AML-193 (cell line): ENCODE measurements at places on chromosomes 6 and 20.

GRCh38 chr6:124054034-124054433 is 250.4 kb downstream of the NKAIN2 start:
- no peak for DNase-seq

DNA sequence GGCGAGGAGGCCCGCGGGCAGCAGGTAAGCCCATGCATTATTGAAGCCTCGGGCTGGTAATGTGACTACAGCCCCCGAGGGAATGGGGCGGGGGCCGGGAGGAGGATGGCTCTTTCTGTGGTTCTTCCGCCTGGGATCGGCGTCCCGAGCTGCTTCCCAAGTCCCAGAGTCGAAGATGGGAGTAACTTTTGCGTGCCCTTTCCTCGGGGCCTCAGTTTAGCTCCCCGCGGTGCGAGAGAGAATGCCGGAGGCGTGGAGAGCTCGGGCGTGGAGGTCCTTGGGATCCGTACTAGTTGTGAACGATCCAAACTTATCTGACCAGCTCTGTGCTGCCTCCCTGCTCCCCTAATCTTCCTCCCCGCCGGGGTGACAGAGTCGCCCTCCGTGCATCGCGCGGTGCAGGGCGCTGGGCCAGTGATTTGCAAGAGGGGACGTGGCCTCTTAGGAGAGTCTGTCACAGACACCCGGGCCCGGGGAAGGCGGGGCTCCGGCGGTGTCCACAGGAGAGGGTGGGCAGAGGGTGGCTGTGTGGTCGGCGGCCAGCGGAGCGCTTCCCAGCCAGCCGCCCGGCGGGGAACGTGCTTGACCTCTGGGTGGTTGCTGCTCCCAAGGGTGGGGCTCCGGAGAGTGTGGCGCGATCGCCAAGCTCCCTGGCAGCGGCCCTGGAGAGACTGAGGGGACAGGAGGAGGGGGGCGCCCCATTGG is 815 bp downstream of the UTRN start:
- DNase-seq: peak; percentile 58

DNA sequence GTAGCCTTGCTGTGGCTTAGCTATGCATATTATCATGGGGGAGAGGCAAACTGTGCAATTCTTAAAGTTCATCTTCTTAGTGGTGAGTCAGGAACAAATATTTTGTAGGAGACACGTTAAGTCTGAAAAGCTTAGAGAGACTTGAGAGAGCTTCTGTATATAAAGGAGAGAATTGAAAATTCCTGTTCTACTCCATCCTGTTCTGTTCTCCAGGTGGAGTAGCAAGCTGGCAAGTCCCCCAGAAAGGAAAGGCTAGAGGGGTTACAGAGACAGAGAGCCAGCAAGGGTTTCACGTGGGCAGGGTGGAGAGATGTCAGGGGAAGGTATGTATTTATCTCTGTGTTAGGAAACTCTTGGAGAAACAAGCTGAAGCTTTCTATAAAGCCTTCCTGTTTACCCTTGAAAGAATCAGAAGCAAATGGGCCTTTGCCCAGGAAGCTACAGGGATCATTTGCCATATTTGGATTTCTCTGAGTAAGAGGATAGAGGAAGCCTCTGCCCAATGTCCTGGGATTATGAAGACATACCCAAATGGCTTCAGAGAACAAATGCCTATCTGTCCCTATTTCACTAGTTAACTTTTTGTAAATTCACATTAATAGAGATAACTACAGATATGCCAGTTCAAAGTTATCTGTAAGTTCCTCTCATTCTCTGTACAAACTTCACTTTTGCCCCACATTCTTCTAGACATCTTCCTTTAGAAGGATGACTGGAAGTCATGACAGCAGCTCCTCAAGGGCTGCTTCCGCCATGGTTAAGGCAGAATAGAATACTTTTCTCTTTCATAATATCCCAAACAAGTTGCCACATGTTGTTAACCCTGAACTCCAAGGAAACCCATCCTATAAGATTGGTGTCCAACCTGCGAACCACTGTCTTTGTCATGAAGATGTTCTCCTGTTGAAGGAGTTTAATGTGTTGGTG is 126.7 kb upstream of the NEDD9 start:
- no peak for DNase-seq

- no peak for DNase-seq
Observed at GRCh38 chr6:127918506-127919427, 17.9 kb upstream of the THEMIS start.

DNA sequence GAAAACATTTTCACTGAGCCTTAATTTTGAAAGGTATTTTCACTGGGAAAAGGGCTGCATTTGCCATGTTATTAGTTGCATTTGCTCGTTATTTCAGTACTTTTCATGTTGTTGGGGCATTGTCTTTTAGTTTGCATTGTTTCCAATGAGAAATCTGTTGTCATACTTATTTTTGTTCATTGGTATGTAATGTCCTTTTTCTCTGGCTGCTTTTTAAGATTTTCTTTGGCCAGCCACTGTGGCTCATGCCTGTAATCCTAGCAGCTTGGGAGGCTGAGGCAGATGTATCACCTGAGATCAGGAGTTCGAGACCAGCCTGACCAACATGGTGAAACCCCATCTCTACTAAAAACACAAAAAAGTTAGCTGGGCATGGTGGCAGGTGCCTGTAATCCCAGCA is 379.9 kb downstream of the SAMD5 start:
- DNase-seq: no peak

GRCh38 chr6:137452333-137452894 is 41.8 kb downstream of the OLIG3 start:
- no peak for DNase-seq

DNA sequence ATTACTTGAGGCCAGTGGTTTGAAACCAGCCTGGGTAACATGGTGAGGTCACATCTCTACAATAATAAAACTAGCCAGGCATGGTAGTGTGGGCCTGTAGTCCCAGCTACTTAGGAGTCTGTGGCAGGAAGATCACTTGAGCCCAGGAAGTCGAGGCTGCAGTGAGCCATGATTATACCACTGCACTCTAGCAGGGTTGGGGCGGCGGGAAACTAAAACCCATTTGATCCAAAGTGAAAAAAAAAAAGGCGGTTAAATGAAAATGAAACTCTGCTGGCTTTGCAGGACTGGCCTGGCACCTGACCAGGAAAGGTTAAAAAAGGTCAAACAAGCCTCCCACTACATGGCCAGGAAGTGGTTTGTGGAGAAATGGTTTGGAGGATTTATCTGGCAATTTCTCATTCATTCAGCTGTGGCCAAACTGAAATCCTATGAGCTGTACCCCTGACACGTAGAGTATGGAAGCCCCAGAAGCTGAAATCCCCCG is 36.6 kb downstream of the MTRES1 start:
- peak; percentile 84 for DNase-seq

DNA sequence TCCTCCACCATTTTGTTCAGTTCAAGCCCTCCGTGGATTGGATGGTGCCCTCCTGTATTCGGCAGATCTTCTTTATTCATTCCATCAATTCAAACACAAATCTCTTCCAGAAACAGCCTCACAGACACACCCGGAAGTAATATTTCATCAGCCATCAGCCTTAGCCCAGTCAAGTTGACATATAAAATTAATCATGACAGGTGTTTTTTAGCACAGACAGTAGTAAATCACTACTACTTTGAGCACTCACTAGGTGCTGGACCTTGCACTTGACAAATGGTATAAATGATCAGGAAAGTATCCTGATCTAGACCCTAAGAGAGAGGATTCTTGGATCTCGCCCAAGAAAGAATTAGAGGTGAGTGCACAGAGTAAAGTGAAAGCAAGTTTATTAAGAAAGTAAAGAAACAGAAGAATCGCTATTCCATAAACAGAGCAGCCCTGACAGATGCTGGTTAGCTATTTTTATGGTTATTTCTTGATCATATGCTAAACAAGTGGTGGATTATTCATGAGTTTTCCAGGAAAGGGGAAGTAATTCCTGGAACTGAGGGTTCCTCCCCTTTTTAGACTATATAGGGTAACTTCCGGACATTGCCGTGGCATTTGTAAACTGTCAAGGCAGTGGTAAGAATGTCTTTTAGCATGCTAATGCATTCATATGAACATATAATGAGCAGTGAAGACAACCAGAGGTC is 194.6 kb upstream of the LAMP5 start:
- DNase-seq: no peak

DNA sequence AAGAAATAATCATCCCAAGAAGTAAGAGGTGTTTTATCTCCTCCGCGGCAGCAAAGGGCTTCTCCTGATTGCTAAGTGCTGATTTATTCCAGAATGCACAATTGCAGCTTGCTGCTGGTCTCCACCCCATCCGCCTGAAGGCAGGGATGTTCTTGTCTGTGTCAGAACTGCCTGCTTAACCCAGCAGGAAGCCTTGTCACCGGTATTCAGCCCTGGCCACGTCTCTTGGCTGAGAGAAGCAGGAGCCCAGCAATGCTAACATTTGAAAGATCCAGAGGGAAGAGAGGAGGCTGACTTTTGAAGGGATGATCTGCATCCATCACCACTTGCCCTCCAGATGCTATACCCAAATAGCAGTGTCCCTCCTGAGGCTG is 4.2 kb downstream of the SCML4 start:
- no peak for DNase-seq

- DNase-seq: no peak
Observed at GRCh38 chr6:113476937-113477839, 380.0 kb upstream of the MARCKS start.

- no peak for DNase-seq
Observed at GRCh38 chr6:113805173-113805790, 51.9 kb upstream of the MARCKS start.

- DNase-seq: no peak
Observed at GRCh38 chr20:29689411-29690225, 1567.8 kb upstream of the DEFB115 start.

- DNase-seq: no peak
Observed at GRCh38 chr6:7647504-7647903, 57.5 kb downstream of the SNRNP48 start.

DNA sequence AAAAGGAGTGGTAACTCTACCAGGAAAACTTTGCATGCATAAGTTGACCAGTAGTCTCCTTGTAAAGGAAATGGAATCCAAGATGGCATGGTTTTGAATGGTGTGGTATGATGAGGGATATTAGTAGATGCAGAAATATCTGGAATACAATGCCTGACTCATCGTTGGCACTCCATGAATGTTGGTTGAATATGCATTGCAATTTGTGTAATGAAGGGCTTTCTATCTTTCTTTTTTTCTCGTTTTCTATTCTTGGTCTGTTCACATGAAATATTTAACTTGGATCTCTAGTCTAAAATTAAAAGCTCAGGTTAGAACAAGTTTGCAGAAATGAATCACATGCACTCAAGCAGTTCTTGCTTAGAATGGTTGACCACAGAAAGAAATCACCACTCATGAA is 277.3 kb upstream of the PRND start:
- DNase-seq: no peak

DNA sequence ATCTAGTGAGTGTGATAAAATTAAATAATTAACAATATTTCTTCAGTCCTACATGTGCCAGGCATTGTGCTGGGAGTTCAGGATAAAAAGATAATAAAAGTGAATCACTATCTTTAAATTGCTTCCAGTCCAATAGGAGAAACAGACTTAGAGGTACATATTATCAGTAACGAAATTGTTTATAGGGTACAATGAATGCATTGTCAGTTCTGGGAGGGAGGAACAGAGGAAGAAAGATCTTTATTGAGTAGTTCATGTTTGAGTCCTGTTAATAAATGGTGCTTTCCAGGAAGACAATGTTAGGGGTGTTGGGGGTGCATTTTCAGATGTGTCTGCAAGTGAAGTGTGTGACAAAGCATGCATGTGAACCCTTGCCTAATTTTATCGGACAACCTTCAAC is 183.1 kb downstream of the OGFRL1 start:
- DNase-seq: no peak

GRCh38 chr20:12112089-12112474 is 194.4 kb downstream of the BTBD3 start:
- no peak for DNase-seq

DNA sequence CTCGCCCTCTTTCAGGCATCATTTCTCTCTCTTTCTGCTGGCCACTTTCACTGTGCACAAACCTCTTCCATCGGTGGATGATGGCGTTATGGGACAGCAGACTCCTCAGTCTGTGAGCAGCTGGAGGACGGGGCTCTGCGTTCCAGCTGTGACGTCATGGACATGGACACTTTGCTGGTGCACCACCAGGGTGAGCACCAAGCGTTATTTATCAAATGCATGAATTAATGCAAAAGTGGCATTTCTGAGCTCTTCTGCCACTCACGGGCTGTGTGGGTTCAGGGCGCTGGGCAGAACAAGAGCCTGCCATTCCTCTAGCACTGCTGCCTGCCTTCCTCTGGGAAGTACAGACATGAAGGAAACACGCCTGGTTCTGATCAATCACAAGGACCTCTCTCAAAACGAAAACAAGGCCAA is 82.9 kb upstream of the MPC1 start:
- DNase-seq: no peak

DNA sequence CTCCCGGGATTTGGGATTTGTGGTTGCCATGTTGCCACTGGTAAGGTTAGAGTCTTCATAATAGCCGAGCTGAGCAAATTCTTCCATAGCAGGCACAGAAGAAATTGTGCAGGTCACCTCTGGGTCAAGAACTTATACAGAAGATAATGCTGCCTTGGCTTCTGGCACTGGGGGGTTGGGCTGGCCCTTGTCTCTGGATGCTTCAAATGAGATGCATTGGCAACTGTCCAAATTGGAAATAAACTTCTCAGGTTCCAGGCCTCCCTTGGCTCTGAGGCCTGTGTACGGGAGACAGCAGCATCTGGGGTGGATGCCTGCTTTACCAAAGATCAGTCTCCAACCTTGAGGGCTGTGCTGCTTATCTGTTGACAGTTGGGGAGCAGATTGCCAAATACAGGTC is 26.2 kb downstream of the MYO6 start:
- DNase-seq: no peak

DNA sequence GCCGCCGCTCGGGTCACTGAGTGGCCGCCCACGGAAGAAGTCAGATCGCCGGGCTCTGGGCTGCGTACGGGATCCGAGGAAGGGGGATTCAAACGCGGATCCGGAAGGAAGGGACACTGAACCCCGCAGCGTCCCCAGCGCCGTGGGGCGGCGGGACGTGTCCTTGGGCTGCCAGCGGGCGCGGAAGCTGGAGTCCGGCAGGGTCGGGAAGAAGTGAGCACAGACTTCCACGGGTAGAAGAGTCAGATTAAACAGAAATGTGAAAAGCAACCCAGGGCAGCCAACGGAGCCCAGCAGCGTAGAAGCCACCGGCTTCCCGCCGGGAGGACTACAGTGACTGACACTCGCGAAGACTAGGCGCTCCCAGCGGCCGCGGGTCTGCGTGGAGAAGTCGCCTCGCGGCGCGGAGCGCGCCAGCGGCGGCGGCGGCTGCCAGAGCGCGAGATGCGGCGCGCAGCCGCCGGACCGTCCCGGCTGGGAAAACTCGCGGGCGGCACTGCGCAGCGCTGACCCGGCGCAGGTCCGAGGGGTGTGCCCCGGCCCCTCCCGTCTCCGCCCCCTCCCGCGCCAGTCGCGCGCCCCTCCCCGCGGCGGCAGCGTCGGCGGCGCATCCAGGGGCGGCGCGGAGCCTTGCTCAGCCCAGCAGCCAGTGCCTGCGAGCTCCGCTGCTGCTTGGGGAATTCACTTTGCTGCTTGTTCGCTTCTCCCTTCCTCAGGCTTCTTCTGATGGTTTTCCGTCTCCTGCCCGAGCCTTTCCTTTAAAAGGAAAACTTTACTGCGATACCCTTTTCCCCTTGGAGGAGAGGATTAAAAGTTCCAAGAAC is at the start of gene SAMD5:
Gene SAMD5, plus strand, starts transcription at position 649 of the 824 bp plus-strand sequence. CDS start 239 bp downstream, outside the sequence.
- DNase-seq: no peak
